Lung (tissue), 17 donors: ENCODE measurements at places on chromosomes 12 and 14. TPM values are rescaled to one million over a fixed set of nuclear protein-coding genes. Genes with fewer than 3 reads are reported as not detected.

DNA sequence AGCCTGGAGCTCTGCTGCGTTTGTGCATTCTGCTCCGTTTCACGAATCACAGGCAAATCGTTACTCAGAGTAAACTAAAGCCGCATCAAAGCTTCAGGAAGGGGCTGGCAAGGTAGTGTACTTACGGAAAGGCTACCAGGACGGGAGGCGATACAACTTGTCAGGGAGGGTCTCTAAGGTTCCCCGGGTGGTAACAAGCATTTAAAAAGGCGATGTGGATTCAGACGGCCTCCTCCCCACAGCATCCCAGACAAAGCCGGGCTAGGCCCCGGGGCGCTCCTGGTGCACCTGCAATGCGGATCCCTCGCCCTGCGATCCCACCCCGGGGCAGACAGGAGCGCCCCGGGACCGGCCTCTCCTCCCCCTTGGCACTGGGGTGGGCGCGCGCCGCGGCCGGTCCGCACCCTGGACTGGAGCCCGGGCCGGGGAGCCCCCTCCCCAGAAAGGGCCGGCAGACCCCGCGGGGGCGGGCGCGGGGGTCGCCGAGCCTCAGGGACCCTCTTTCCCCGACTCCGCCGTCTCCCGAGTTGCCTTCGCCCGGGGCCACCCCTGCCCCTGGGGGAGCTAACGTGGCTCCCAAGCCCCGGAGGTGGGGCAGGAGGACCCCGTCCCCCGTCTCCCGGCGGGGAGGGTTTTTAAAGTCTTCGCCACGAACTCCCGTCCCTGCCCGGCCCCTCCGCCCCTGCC, 718 bp downstream of the CCDC92 start:
- DNase-seq = peak; percentile 45

Gene TRPV4
- 1.9 TPM for polyA plus RNA-seq

Gene CRACR2A
- 4.1 TPM for polyA plus RNA-seq

GRCh38 chr12:102896067-102896466, 21.0 kb downstream of the PAH start:
- no peak for DNase-seq

GRCh38 chr14:24289649-24290280, 9.8 kb downstream of the DHRS1 start:
- DNase-seq = no peak

DNA sequence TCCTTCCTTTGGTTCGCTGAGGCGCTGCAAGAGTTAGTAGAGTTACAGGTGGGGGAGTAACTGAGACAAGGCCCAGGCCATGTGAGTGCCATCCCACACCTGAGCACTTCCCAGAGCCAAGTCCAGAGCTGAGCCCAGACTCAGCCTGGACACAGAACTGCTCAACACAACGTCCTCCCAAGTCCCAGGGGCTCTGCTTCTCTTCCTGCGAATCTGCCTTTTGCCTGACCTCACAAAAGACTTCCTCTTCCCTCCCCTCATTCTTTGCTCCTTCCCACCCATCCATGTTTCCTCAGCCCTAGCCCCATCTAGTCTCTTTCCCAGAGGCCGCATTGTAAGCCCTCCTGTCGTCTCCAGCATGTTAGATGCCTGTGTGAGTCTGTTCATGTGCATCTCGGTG, 16.6 kb upstream of the MCRS1 start:
- DNase-seq = no peak

Gene MAP1LC3B2
- polyA plus RNA-seq = 2.2 TPM

Gene KCNA5
- 1.2 TPM for polyA plus RNA-seq

DNA sequence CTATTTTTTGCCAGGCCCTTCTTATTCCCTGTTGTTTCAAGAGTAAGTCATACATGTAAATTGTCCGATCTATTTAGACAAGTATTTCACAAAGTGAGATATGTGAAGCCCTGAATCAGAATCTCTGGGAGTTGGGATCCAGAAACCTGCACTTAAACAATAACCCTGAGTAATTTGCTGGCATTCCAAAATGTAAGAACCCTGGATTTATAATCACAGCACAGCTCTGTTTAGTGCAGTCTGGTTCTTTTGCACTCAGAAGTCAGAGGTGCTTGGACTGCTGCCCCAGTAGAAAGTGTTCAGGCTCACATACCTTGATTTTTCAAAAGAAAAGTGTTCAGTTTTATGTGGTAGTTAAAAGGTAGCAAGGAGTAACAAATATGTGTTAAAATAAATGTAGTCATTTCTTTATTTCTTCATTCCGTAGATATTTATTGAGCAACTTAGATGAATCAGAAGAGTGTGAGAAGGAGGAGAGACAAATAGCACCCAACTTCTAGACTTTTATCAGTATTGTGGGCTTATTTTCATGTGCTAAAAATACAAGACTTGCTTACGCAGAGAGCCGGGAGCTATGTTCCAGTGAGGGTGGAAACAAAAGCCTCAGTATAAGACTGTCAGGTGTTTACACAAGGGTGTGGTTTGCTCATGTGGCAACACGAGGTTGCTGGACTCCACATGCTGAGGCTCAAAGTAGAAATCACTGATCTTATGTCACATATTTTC, 70.1 kb downstream of the SYNE2 start:
- peak; percentile 49 for DNase-seq

Gene LTB4R2
- polyA plus RNA-seq = 5.5 TPM

Gene TEAD4
- 33.7 TPM for polyA plus RNA-seq

GRCh38 chr12:124952801-124953200, 36.1 kb downstream of the DHX37 start:
- no peak for DNase-seq

GRCh38 chr14:76918782-76919394, 92.7 kb downstream of the LRRC74A start:
- DNase-seq = peak; percentile 97

- DNase-seq = no peak
These were observed 10.4 kb downstream of the PAX9 start for GRCh38 chr14:36672095-36672494.

DNA sequence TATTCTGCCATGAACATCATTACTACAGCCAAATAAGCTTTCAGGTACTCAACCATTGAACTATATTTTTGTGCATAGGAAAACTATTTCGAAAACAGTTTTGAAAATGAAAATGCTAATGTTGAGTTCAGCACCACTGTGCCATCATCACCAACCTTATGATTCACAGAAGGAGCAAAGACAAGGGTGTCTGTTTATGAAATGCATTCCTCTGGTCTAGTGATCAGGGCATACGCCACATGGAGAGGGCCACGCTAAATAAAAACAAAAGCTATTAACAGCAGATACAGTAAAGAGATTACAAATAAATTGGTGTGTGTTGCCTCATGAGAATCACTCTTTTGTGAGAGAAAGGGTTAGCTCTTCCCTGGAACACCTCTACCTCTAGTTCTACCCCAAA, 43.2 kb upstream of the BMAL2 start:
- DNase-seq = no peak

DNA sequence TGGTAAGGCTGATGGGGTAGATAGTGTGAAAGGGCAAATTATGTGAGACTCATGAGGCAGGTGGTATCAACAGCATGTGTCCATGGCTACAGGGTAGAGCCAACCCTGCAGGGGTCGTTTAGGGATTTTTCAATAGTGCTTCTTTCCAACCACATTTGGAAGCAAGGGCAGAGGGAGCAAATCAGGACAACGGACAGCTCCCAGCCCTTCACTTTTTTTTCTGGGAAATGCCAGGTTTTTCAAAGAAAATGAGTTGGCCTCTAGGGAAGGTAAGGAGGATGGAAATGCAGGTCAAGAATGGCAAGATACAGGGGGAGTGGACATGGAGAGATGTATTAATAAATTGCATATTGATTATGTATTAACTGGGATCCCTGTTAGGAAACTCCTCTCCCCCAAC, 4.9 kb upstream of the CMA1 start:
- no peak for DNase-seq

- peak; percentile 95 for DNase-seq
These were observed 249.5 kb upstream of the DCN start for GRCh38 chr12:91432089-91432488.

Gene TMEM30B
- 17.4 TPM for polyA plus RNA-seq

GRCh38 chr12:16524378-16524777, 81.6 kb downstream of the LMO3 start:
- no peak for DNase-seq

Gene GPRC5A
- 131 TPM for polyA plus RNA-seq

- DNase-seq = no peak
These were observed 6.7 kb downstream of the IFFO1 start for GRCh38 chr12:6548966-6549683.

GRCh38 chr12:19234171-19234704, 104.7 kb downstream of the PLEKHA5 start:
- peak; percentile 27 for DNase-seq
